ENCODE measurements at places on chromosomes 6 and 20. TPM values are rescaled to one million over a fixed set of nuclear protein-coding genes. Genes with fewer than 3 reads are reported as not detected.

GJA10 gene
- total RNA-seq: not detected

SSTR4 gene
- not detected for total RNA-seq

ZBTB12 gene
- 2.1 TPM for total RNA-seq

RAD21L1 gene
- not detected for total RNA-seq

FABP7 gene
- not detected for total RNA-seq

TXLNB gene
- not detected for total RNA-seq

UBD gene
- total RNA-seq: 10.1 TPM

ADGB gene
- not detected for total RNA-seq

KIAA1755 gene
- 0.99 TPM for total RNA-seq

XKR7 gene
- 0.33 TPM for total RNA-seq

ZSCAN23 gene
- 2.3 TPM for total RNA-seq

SLPI gene
- total RNA-seq: 34.0 TPM

CST2 gene
- total RNA-seq: not detected

PTCRA gene
- not detected for total RNA-seq

BMP5 gene
- total RNA-seq: 1.6 TPM

GATA5 gene
- not detected for total RNA-seq

GDAP1L1 gene
- not detected for total RNA-seq

HSPA12B gene
- 4.4 TPM for total RNA-seq

SAMD10 gene
- 3.6 TPM for total RNA-seq

TTLL9 gene
- 0.99 TPM for total RNA-seq

CCN5 gene
- 7.9 TPM for total RNA-seq

PTPRT gene
- 0.33 TPM for total RNA-seq

OVOL2 gene
- total RNA-seq: 3.6 TPM

PLA2G7 gene
- total RNA-seq: 0.78 TPM

All from body of pancreas (tissue), 4 donors.